ENCODE measurements at places on chromosomes 3 and 15. TPM values are rescaled to one million over a fixed set of nuclear protein-coding genes. Genes with fewer than 3 reads are reported as not detected.

SH3GL3 gene
- 0.57 TPM for total RNA-seq

ARGFX gene
- total RNA-seq, result not detected

IGDCC3 gene
- not detected for total RNA-seq

SHC4 gene
- 0.18 TPM for total RNA-seq

SI gene
- not detected for total RNA-seq

Data from esophagus squamous epithelium (tissue), 5 donors.